ENCODE measurements at places on chromosomes 13 and 19.

GRCh38 chr19:19151418-19151817 lies 13.1 kb upstream of the TMEM161A start:
- no peak for DNase-seq

GRCh38 chr13:101301053-101301452 lies 115.3 kb downstream of the NALCN start:
- no peak for DNase-seq

DNA sequence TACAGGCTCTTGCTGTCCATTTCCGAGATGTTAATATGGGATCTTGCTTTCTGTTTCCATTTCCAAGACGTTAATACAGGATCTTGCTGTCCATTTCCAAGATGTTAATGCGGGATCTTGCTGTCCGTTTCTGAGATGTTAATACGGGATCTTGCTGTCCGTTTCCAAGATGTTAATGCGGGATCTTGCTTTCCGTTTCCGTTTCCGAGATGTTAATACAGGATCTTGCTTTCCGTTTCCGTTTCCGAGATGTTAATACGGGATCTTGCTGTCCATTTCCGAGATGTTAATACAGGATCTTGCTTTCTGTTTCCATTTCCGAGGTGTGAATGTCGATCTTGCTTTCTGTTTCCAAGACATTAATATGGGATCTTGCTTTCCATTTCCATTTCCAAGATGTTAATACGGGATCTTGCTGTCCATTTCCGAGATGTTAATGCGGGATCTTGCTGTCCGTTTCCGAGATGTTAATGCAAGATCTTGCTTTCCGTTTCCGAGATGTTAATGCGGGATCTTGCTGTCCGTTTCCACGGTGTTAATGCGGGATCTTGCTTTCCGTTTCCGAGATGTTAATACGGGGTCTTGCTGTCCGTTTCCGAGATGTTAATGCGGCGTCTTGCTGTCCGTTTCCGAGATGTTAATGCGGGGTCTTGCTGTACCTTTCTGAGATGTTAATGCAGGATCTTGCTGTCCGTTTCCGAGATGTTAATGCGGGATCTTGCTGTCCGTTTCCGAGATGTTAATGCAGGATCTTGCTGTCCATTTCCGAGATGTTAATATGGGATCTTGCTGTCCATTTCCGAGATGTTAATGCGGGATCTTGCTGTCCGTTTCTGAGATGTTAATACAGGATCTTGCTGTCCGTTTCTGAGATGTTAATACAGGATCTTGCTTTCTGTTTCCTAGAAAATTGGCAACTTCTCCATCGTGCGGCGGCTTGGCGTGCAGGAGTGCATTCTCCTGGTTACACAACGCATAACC lies 38.3 kb downstream of the PEX11G start:
- DNase-seq = no peak

GRCh38 chr13:99905224-99905623 lies 66.3 kb downstream of the ZIC5 start:
- peak; percentile 15 for DNase-seq

DNA sequence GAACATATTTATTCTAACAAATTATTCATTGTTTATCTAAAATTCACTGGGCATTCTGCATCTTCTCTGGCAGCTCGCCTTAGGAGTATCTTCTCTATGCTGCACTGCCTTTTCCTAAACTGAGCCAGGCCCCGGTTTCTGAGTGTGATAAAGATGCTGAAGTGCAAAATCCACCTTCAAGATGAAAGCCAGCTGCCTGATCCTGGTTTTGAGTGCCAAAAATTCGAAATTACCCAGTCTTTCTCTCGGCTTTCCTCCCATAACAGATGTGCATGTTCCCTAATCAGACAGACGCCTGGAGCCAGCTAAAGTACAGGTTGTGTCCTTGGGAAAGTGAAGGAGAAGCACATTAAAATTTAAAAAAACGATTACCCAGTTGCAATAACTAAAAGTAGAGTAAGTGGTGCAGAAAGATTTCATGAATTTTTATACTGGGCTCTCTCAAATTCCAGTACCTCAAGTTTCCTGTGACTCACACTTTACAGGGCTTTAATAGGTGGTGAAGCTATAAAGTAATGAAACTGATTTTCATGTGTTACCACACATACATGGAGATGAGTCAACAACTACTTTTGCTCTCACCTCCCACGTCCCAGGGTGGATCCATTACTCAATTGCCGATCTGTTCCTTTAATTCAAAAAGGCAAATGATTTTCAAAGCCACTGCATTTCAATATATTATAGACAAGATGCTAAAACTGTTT lies 65.0 kb upstream of the GTF2F2 start:
- peak; percentile 93 for DNase-seq

DNA sequence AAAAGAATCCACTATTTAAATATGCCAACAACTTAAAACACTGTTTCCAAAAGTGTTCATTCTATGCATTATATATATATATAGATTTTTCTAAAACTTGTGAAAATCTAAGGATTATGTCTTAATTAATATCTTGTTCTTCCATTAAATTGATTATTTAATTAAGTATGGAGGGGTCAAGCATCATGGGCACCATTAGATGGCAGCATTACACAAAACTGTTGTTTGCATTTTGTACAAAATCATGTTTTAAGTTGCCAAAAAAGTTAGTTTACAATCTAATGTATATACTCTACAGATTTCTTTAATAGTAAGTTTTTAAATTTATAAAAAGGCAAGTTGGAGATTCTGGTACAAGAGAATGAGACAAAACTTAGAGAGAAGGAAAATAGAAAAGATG lies 213.2 kb upstream of the EDNRB start:
- DNase-seq = no peak

- no peak for DNase-seq
Observed at GRCh38 chr13:59358014-59358413, 805.7 kb downstream of the DIAPH3 start.

GRCh38 chr13:113933901-113934300 lies 40.0 kb downstream of the C13orf46 start:
- DNase-seq = no peak

- DNase-seq = no peak
Observed at GRCh38 chr13:59906413-59907049, 257.2 kb downstream of the DIAPH3 start.

- no peak for DNase-seq
Observed at GRCh38 chr13:60402022-60402421, 5.0 kb downstream of the TDRD3 start.

GRCh38 chr13:111020546-111020945 lies 94.6 kb upstream of the ARHGEF7 start:
- DNase-seq = no peak

DNA sequence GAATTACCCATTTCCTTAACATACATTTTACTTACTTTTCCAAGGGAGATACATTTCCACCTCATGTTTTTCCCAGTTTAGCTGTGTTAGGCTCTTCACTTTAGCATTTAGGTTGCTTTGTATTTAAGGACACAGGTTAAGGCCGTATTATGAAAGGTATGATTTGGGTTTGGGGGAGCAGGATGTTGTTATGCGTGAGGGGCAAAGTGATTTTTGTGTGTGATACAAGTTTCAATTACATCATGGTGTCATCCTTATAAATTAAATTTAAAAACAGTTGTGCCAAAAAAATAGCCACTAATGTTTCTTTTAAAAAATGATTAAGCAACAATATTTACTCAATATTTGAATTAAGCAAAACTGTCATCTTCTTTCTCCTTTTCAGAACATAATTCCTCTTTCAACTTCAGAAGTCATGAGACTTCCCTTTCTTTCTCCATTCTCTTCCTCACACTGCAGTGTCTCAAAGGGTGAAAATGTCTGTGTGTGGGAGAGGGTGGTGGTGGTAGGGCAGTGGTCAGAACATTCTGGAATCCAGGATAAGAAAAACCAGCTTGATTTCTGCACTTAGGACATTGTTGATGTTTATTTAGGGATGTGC lies 126.2 kb downstream of the KCNRG start:
- DNase-seq = peak; percentile 91

- DNase-seq = no peak
Observed at GRCh38 chr13:102900193-102900608, 54.4 kb downstream of the ERCC5 start.

DNA sequence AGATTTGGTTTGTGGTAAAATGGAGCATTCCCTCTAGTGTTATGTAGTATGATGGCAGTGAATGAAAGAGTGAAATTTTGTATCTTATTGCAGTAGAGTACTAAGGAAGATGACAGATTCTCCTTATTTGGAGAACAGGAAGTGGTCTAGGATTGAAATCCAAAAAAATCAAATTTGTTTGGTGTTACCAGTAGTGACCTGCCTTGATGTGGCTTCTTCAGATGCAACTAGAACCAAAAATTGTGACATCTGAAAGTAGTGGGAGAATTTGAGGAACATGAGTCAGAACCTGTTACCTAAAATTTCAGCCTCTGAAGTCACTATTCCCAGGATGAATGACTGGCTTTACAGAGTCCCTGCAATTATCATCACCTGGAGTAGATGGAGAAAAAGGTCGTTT lies 165.9 kb downstream of the KLF5 start:
- DNase-seq = peak; percentile 83

- no peak for DNase-seq
Observed at GRCh38 chr19:14772467-14772866, 5.9 kb downstream of the ADGRE2 start.

GRCh38 chr13:78129823-78130222 lies 211.2 kb upstream of the EDNRB start:
- no peak for DNase-seq

DNA sequence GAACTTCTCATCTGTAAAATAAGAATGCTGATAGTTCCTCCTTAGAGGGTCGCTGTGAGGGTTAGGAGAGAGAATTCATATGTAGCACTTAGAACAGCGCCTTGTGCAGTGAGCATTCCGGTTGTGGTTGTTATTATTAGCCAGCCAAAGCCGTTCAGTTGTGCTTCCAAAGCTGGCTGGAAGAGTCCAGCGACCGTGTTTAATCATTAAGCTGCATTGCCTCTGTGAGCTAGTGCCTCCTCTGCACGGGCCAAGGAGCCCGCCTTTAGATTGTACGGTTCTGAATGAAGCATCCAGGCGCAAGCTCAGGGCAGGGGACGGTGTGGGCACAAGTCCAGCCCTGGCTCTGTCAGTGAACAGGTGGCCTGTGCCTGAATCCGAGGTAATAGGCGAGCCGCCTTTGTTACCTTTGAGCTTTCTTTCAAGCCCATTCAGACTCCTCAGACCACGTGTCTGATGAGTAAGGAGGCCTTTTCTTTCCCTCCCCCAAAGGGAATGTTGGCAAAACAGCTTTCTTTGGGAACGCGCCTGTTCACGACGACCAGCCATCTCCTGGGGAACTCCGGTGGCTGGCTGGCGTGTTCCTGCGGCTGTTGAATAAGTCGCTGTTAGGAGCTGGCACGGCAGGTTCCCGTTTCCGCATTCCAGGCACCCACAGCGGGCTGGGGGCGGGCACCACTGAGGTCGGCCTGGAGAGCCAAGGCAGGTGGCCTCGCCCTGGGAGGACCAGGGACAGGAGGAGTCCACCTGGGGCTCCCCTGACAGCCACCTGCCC lies 25.1 kb downstream of the SIPA1L3 start:
- DNase-seq = peak; percentile 43

DNA sequence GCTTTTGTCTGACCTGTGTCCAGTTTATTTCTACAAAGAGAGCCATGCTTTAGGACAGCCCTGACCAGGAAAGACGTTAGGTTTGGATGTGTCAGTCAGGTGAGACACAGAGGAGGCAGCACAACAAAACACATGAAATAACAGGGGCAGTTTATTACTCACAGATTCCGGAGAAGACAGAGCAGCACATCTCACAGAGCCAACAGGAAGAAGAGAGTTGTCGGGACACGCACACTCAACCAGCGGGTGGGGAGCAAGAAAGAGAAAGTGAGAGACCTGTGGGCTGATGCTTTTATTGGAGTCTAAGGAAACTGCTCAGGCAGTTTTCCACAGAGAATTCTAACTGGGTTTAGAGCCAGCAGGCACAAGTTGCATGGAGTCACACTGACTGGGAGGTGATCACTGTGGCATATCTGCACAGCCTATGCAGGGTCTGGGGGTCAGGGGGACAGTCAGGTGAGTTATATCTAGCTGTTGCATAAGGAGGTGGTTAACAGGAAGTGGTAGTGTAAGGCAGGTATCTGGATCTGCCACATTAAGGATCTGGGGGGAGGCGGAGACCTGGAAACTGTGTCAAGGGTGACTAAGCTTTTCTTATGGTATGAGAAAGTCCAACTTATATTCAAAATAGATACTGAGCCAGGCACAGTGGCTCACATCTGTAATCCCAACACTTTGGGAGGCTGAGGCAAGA lies 24.1 kb upstream of the CEACAM20 start:
- no peak for DNase-seq

DNA sequence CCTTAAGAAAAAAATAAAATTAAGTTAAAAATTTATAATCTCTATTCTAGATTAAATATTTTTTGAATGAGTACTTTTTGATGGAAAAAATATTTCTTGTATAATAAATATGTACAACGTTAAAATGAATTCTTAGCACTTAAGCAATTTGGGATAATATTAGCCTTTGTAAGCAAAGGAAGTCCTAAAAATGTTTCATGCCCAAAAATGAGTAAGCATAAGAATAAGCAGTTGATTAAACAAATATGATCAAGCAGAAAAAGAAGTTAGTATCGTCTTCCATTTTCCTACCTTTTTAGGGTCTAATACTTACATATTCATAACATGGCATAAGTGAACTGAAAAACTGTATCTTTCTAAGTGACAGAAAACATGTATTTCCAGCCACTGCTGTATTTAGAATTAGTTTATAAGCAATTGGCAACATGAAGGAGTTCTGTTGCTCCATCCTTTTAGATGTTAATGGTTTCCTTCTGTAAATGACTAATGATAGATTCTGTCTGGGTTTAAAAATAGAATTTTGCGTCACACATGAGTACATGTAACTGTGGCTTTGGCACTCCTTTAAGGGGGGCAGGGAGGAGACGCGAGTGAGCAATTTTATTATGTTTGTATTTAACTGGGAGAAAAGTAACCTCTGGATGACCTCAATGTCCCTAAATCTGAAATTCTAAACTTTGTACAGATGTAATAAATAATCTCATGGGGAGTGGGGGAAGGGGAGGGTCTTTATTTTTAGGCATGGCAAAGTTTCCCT lies 237.4 kb downstream of the RGCC start:
- peak; percentile 94 for DNase-seq

DNA sequence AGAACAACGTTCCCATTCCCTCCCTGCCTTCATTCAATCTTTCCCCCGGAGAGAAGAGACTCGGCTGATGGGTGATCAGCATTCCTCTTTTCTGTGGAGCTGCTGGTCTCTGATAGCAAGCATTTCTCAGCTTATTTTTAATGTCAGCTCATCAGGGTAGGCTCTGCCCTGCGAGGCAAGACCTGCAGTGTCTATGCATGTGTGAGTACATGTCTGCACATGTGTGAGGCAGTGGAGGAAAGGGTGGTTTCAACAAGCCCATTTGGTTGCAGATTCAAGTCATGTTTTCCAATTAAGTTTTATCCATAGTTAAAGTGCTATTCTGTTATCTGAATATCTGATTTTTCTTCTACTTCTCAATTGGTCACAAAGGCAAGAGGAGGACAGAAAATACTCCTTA lies 19.5 kb downstream of the SLC10A2 start:
- no peak for DNase-seq

DNA sequence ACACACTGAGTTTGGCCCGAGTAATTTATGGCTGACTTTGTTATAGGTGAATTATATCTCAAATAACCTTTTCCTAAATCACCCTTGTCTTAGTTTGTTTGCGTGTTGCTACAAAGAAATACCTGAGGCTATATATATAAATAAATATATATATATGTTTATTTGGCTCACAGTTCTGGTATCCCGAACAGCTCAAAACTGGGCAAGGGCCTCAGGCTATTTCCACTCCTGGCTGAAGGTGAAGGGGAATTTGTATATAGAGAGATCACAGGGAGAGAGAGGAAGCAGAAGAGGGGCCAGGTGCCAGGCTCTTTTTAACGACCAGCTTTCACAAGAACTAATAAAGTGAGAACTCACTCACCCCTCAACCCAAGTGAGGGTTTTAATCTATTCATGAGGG lies 159.9 kb upstream of the STARD13 start:
- no peak for DNase-seq
